ENCODE measurements at places on chromosomes 6 and 20.

DNA sequence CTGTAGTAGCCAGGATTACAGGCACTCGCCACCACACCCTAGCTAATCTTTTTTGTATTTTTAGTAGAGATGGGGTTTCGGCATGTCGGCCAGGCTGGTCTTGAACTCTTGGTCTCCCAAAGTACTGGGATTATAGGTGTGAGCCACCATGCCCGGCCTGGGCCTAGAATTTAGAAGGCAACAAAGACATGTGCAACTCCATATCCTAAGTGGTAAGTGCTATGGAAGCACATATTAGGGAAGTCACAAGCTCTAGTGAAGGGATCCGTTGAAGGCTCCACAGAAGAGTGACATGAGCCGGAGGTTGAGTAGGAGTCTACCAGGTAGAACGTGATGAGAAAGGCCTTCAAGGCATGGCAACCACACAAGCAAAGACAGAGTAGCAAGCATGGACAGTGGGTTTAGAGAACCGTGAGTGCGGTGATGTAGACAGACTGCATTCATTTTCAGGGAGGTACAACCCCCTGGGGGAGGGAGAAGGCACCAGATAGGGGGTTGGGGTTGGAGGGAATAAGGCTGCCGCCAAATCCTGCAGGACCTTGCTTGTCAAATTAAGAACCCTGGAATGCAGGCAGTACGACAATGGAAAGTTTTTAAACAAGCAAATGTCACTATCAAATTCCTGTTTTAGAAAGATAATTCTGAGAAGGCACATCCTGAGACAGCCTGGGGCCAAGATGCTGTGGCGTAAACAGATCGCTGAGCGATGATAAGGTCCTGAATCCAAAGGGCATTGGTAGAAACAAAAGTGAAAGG is 50.2 kb downstream of the ARHGAP18 start:
- no peak for DNase-seq

GRCh38 chr6:78607189-78607588 is 260.2 kb upstream of the IRAK1BP1 start:
- no peak for DNase-seq

- no peak for DNase-seq
Measured at GRCh38 chr6:106254636-106255035, 70.9 kb downstream of the ATG5 start.

DNA sequence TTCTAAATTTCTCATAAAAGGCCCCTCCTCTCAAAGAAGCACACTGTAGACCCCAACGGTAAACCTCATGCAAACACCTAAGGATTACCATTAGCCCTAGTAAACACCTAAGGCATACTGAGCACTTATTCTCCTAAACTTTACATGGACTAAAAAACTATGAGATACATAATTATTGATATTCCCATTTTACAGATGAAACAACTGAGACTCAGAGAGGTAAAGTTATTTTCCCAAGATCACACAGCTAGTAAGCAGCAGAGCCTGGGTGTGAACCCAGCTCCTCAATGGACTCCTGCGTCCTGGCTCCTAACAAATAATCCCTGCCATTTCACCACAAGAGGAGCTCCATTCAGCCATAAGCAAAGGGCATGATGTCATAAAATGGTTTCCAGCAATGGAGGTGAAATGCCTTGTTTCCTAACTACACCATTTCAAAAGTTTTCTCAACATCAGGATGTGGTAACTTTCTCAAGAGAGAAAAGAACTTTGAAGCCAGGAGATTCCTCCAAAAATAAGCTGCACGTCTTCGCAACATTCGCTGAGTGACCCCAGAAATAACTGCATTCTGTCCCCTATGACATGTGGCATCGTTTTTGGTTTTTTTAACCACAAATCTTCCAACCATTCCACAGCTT is 4.1 kb downstream of the ATP9A start:
- no peak for DNase-seq

DNA sequence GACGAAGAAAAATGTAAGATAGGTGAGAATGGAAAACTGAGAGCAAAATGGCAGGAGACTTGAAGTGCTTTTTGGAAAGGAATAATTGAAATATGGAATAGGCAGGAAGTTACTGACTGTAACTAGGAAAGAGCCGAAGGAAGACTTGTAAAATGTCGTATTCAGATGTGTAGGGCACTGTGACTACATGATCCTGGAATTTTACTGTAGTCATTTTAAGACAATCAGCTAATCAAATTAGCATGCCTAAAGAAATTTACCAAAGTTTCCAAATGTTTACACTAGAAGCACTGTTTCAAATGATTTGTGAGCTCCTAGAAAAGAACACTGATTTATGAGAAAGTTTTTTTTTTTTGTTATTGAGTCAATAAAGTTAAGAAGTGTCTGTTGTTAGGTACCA is 21.2 kb upstream of the ADIG start:
- no peak for DNase-seq

GRCh38 chr6:166325383-166326042 is 16.8 kb downstream of the SFT2D1 start:
- DNase-seq: no peak

DNA sequence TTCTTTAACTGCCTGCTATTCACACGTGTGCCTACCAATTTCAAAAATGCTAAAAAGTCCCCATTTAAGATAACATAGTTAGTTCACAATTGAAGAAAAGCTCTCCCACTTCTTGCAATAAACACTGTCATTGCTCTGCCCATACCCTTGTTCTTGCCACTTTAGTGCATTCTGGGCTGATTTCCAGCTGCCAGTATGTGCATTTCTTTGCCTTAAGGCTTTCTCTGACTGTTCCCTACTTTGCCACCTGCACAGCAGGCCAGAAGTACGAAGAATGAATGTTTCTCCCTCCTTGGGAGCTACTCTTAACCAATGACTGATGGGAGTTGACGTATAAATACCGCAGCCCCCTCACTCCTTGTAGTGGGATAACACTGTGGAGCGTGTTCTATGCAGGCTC is 16.0 kb upstream of the ATRN start:
- DNase-seq: no peak

DNA sequence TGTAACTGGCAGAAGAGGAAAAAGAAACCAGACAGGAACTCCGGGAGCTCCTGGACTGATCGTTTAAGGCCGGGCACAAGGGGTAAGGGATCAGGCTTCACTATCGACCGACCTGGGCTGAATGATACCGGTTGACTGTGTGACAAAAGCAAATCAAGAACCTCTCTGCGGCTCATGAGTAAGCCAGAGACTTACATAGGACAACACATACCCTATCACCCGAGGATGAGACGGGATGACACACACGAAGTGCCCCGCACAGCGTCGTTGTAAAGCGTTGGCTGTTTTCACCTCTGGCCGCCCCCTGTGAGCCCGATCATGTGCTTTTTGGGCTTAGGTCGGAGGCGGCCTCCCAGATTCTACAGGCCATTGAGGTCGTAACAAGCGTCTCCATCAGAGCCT is 695 bp upstream of the TGIF2 start:
- DNase-seq: no peak

DNA sequence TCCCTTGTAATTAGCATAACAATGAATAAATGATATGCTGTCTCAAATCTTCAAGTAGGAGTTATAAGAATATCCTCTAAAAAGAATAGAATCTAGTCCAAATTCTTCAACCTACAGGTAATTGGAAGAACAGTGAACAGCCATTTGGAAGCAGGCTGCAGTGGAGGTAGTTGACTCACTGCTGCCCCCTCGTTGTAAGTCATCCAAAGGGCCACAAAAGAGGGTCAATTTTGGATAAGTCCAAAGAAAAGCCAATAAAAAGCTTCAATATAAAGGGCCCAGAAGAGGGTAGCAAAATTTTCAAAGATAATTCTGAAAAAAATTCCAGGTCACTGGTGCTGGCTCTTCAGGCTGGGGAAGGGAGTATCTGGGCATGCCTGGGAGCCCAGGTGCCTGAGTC is 60.8 kb upstream of the SSTR4 start:
- DNase-seq: no peak

- DNase-seq: no peak
Measured at GRCh38 chr20:5910186-5910585, 40.1 kb downstream of the TRMT6 start.

- no peak for DNase-seq
Measured at GRCh38 chr6:128518434-128519131, 1.8 kb downstream of the PTPRK start.

- no peak for DNase-seq
Measured at GRCh38 chr6:25835442-25836283, 3.8 kb upstream of the SLC17A1 start.

- no peak for DNase-seq
Measured at GRCh38 chr20:45181639-45182038, 6.9 kb downstream of the PI3 start.

DNA sequence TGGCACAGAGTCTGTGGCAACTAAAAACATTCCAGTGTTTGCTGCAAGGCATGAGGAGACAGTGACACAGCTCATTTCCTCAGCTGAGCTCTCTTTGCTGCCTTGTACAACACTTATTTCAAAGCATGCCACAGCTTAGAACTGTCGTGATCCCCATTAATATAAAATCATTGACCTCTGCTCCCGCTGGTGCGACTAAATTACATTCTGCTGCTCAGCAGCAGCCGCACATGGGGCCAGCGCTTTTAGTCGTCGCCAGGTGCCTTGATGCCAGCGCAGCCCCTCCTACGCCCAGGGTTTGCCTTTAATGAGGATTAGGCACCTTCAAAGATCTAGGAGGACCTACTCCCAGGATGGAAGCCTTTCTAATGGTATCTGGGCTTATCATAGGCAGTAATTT is 717.9 kb upstream of the POU3F2 start:
- DNase-seq: no peak

GRCh38 chr6:37205175-37205996 is 35.4 kb downstream of the PIM1 start:
- no peak for DNase-seq

DNA sequence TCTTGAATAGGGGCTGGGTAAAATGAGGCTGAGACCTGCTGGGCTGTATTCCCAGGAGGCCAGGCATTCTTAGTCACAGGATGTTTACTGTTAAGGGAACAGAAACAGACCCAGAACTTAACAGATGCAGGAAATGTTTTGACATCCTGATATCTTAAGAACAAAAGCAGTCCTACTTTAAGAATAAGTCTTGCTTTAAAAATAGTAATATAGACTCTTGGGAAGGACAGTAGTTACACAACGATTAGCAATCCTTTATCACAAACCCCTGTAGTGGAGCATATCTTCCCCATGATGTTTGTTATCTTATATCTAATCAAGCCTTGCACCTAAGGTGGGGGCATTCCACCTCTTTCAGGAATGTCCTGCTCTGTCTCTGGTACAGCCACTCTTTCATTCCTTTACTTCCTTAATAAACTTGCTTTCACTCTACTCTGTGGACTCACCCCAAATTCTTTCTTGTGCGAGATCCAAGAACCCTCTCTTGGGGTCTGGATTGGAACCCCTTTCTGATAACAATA is 493.7 kb upstream of the SULF2 start:
- no peak for DNase-seq

DNA sequence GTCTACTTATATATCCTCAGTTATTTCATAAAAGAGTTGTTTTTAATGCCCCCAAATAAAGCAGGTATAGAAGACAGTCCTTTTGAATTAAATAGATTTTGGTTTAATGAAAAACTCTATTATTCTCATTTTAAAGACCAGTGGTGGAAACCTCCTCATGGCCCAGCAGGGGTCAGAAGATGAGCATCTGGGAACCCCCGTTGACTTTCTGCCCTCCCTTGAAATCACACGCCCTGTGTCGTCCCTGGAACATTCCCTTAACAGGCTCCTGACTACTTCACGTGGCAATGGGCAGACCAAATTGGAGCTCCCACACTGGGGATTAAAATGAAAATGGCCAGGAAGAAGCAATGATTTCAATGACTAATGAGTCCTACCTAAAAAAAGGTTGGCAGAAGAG is 220.9 kb downstream of the KIF16B start:
- DNase-seq: no peak

- no peak for DNase-seq
Measured at GRCh38 chr6:39055661-39056060, 7.1 kb downstream of the GLP1R start.

DNA sequence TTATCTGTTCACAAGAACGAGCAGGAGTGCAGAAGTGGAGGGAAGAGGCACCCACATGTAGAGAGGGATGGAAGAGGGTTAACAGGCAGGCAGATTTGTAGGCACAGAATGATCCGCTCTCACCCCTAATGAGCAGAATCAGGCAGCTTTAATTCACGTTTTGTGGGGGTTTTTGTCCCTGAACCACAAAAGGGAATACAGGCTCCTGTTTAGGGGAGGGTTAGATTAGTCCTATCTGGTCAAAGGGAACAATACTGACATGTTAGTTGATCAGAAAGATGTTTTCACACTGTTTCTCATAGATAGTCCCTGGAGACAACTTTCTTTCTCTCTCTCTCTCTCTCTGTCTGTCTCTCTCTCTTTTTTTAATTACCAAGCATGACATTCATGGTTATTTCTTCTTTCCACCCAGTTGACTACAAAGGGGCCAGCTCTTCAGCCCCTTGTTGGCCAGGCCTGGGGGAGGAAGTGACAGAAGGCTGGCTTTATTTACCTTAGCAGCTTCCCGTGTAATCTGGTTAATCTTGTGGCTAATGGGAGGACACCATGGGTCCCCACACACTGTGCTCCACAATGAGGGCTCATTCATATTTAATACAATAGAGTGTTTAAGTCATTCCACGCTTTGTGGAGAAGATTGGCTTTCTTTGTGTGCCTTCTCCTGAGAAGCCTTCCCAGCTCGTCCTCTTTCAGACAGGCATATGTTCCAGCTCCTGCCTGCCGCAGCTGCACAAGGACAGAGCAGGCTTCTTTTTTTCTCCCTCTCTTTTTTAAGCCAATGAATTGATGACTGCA is 958.8 kb downstream of the TFAP2A start:
- no peak for DNase-seq

GRCh38 chr6:152509916-152510315 is 127.2 kb downstream of the SYNE1 start:
- DNase-seq: no peak
